Urinary bladder (tissue), 4 donors: ENCODE measurements at places on chromosomes 1 and 21. TPM values are rescaled to one million over a fixed set of nuclear protein-coding genes. Genes with fewer than 3 reads are reported as not detected.

RNF223 gene
- 2.7 TPM for total RNA-seq

HOOK1 gene
- 8.6 TPM for total RNA-seq

TRPM2 gene
- 1.2 TPM for total RNA-seq

FAM72C gene
- 0.53 TPM for total RNA-seq

GCSAML gene
- 1.1 TPM for total RNA-seq

SERPINC1 gene
- total RNA-seq = not detected

TNFSF4 gene
- 2.6 TPM for total RNA-seq

DIO1 gene
- not detected for total RNA-seq

ABCD3 gene
- 81.9 TPM for total RNA-seq

ZNF648 gene
- 0.11 TPM for total RNA-seq

ACKR1 gene
- 7.1 TPM for total RNA-seq

COL24A1 gene
- total RNA-seq = 13.7 TPM

PTGS2 gene
- total RNA-seq = 14.0 TPM

KAZN gene
- 8.4 TPM for total RNA-seq

SAMD13 gene
- 8.1 TPM for total RNA-seq

ACBD3 gene
- 77.0 TPM for total RNA-seq

POLR3GL gene
- 16.5 TPM for total RNA-seq

ADGRB2 gene
- 13.4 TPM for total RNA-seq

NHLH1 gene
- not detected for total RNA-seq

XPR1 gene
- total RNA-seq = 33.6 TPM

PLA2G2F gene
- total RNA-seq = 1.3 TPM

CACNA1S gene
- 1.9 TPM for total RNA-seq

OLFML2B gene
- total RNA-seq = 16.0 TPM

CDKN2C gene
- total RNA-seq = 16.9 TPM

BTBD8 gene
- total RNA-seq = 16.1 TPM

AIRE gene
- total RNA-seq = 0.11 TPM
